Neural progenitor cell (in vitro differentiated cells): ENCODE measurements at places on chromosomes 1 and 21. TPM values are rescaled to one million over a fixed set of nuclear protein-coding genes. Genes with fewer than 3 reads are reported as not detected.

- no peak for DNase-seq
- H3K36me3 ChIP-seq = no peaks in the 10 kb centered on the region
- H3K27me3 ChIP-seq = peaks cover 42% of the 10 kb centered on the region
- no peaks in the 10 kb centered on the region for H3K4me1 ChIP-seq
Observed at GRCh38 chr1:34785231-34785874, 4.3 kb downstream of the GJB3 start.

TSPAN1 gene
- total RNA-seq = not detected in 2 replicates

DNA sequence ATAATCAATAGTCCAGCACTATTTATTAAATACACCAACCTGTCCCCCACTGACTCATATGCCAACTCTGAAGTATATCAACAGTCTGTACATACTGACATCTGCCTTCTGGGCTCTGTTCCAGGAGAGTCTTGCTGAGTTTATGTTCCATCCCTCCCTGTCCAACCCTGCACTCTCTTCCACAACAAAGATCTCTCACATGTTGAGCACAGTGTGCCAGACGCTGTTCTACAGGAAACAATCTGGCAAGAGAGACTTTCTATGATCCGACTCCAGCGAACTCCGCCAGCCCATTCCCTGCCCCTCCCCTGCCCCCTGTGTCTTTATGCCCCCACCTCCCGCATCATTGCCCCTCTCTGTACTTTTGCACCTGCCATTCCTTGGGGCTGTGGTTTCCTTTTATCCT, 3.4 kb downstream of the LACTBL1 start:
- peaks cover 23% of the 10 kb centered on the region for H3K4me1 ChIP-seq
- peaks cover 27% of the 10 kb centered on the region for H3K27me3 ChIP-seq
- H3K27ac ChIP-seq = no peak overlapping the region
- H3K4me3 ChIP-seq = no peak overlapping the region
- no peaks in the 10 kb centered on the region for H3K36me3 ChIP-seq

DNA sequence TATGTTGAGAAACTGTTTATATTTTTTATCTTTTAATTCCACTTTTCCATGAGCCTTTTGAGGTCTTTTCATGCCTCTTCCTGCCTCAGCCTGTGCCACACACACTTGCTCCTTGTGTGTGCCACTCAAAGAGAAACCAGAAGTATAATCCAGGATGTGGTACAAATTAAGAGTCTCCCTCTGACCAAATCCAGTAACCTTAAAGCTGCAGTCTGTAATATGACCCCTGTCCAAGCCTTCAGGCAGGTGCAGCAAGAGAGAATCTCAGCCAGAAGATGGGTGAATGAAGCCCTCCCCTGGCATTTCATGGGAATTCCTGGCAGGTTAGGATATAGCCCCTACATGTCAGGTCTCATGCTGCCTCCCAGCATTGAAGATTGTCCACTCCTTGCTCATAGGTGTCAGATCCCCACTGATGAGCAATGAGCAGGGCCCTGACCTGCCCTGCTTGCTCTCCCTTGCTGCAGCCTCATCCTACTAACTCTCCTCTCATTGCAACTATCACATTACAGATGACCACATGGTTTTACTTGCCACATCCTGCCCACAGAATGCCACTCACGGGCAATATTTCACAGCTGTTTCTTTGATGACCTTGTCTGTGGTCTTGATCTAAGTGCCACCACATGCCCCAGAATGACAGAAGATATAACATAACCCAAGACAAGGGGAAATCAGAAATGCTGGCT, 169.3 kb downstream of the SEC16B start:
- H3K27ac ChIP-seq = no peak overlapping the region
- no peaks in the 10 kb centered on the region for H3K27me3 ChIP-seq
- DNase-seq = no peak
- H3K36me3 ChIP-seq = no peaks in the 10 kb centered on the region

PLA2G2C gene
- total RNA-seq = not detected in 2 replicates

PTPN22 gene
- not detected in 2 replicates for total RNA-seq

SYPL2 gene
- total RNA-seq = not detected in 2 replicates

- DNase-seq = no peak
- no peak overlapping the region for H3K4me3 ChIP-seq
Observed at GRCh38 chr1:67952071-67952470, 98.4 kb downstream of the DIRAS3 start.

CHD5 gene
- 0.17 and 0.22 TPM in 2 replicates for total RNA-seq

RCAN1 gene
- total RNA-seq = 6.5 and 6.9 TPM in 2 replicates
